NCI-H1048 (cell line): ENCODE measurements at places on chromosomes 12 and 14.

- no peak for DNase-seq
These were observed 445 bp downstream of the CERS5 start for GRCh38 chr12:50166799-50167048.

- no peak for DNase-seq
These were observed 278.7 kb upstream of the PRICKLE1 start for GRCh38 chr12:42868291-42868690.

DNA sequence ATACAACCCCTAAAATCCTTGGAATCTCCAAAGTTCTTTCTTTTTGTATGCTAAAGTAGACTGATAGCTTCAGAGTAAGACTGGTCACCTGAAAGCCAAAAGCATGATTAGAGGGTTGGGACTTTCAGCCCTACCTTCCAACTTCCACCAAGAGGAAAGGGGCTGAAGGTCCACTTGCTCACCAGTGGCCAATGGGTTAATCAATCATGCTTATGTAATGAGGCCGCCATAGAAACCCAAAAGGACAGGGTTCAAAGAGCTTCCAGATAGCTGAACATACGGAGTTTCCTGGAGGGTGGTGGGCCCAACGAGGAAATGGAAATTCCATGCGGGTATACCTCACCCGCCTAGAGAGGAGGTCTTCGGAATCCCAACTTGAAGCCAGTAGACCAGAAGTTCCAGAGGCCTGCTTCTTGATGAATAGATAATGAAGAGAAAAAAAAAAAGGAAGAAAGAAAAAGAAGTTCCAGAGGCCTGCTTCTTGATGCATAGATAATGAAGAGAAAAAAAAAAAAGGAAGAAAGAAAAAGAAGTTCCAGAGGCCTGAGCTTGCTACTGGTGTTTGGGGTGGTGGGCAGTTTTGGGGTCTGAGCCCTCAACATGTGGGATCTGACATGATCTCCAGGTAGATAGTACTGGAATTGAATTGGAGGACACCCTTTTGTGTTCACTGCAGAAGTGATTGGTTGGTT is 11.2 kb upstream of the BTG1 start:
- no peak for DNase-seq

GRCh38 chr12:53234271-53234914 is 2.4 kb upstream of the RARG start:
- no peak for DNase-seq

DNA sequence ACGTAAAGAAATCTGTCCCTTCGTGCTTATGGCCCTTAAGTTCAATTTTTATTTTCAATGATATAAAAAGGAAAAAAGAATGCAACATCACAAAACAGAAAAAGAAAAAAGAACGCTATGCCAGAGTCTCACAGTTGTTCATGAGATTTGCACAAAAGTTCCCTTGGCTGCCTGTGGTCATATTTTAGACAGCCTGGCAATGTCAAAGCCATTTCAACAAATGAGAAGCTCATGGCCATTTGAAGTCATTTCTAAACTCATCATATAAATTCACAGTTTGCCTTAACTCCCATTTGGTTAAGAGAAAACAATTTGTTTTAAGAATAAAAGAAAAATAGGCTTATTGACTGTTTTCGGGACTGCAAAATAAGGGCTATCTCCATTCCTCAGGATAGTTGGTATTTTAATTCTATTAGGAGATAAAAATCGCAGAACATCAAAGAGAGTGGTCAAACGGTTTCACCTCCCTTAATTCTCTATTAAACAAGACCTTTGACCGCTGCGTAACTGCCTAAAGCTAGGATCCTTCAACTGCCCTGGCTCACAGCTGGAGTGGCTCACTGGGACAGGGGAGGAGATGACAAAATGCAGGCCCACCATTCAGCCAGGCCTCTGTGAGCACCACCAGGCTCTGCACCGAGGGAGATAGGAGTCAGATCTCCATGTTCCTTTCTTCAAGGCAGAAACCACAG is 119.2 kb upstream of the DAAM1 start:
- DNase-seq = no peak

DNA sequence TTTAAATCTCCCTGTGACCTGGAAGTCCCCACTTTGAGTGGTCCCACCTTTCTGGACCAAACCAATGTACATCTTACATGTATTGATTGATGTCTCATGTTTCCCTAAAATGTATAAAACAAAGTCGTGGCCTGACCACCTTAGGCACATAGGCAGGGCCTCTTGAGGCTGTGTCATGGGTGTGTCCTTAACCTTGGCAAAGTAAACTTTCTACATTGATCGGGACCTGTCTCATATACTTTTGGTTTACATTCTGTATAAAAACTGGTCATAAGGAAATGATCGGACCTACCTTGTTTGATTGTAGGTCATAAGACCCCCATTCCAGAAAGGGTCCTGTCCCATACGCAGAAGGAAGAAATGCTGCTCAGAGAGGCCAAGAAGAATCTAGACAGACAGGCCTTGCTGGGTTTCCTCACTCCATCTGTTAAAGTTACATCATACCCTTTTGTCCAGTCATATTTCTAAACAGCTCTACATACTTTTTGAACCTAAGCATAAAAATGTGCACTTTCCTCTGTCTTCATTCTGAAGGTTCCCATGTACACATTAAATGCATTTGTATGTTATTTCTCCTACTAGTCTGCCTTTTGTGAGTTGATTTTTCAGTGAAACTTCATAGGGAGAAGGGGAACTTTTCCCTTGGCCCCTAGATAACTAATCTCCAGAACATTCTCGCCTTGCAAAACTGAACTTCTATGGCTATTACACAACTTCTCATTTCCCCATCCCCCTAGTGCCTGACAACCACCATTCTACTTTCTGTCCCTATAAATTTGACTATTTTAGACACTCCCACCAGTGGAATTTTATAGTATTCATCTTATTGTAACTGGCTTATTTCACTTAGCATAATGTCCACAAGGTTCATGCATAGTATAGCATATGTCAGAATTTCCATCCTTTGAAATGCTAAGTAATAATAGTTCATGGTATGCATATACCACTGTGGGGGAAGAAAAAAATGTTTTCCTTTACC is 30.2 kb upstream of the CPM start:
- DNase-seq = no peak

- DNase-seq = no peak
These were observed 584 bp downstream of the VRK1 start for GRCh38 chr14:96797582-96798349.

GRCh38 chr14:76280221-76280620 is 95.7 kb upstream of the ESRRB start:
- DNase-seq = no peak

DNA sequence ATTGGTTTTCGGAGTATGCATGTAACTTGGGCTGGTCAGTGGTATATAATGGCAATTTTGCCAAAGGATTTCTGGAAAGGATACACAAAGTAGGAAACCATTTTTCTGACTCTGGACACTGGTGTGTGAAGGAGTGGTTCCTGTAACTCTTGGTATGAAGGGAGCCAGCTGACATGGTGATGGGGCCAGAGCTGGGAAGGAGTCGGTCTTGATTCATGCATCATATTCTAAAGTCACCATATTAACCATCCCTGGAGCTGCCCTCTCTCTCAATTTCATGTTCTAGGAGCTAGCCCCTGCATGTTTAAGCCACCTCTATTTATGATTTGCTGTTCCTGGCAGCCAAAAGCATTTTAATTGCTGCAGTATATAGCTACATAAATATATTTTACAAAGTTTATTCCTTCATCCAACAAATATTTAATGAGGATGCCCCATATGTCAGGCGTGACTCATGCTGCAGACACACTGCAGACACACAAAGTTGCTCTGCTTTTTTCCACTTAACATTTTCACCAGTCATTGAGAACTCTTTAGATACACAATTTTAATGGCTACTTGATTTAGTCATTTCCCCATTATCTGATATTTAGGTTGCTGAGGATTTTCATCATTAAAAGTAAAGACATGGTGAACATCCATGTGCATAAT is 78.7 kb upstream of the PSMC1 start:
- DNase-seq = no peak

- DNase-seq = no peak
These were observed 92.8 kb upstream of the BBS10 start for GRCh38 chr12:76441016-76441415.

GRCh38 chr12:1848146-1848545 is 27.8 kb downstream of the LRTM2 start:
- no peak for DNase-seq

DNA sequence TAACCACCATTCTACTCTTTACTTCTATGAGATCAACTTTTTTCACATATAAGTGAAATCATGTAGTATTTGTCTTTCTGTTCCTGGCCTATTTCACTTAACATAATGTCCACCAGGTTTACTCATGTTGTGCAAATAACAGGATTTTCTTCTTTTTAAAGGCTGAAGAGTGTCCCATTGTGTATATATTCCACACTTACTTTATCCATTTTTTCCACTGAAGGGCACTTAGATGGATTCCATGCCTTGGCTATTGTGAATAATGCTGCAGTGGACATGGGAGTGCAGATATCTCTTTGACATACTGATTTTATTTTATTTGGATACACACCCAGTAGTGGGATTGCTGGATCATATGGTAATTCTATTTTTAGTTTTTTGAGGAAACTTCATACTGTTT is 181.1 kb upstream of the HMGA2 start:
- no peak for DNase-seq

- DNase-seq = no peak
These were observed 10.5 kb downstream of the XRCC3 start for GRCh38 chr14:103704708-103705107.

DNA sequence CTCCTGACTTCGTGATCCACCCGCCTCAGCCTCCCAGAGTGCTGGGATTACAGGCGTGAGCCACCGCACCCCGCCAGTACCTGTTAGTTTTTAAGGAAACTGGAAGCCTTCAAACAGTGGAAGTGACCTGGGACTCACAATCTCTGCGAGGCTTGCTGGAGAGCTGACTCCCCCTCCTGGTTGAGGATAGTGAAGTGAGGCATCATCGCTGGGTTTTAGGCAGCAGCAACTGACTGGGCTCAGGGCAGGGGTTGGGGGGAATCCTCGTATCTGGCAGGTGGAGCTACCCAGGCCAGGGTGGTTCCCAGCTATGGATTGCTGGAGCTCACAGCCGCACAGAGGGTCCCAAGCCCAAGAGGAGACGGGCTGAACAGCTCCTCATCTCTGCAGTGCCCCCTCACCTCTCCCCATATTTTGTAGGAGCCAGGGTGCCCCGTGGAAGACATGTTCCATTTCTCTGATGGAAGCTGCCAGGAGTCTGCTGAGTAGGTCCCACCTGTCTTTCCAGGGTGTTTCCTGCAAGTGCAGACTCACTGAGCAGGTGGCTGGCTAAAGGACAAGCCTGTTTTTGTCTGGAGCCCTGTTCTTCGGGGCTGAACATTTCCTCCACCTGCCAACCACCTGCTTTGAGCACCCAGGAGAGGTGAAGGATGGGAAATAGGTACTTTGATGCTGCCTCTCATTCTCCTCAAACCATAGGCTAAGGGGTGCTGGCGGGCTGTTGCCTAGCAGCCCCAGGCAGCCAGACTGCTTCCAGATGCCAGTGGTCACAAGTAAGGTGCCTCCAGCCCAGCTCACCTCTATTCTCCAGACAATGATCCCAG is 3.1 kb downstream of the AVIL start:
- DNase-seq = no peak

- DNase-seq = no peak
These were observed 515.7 kb upstream of the ATXN7L3B start for GRCh38 chr12:74021937-74022336.

DNA sequence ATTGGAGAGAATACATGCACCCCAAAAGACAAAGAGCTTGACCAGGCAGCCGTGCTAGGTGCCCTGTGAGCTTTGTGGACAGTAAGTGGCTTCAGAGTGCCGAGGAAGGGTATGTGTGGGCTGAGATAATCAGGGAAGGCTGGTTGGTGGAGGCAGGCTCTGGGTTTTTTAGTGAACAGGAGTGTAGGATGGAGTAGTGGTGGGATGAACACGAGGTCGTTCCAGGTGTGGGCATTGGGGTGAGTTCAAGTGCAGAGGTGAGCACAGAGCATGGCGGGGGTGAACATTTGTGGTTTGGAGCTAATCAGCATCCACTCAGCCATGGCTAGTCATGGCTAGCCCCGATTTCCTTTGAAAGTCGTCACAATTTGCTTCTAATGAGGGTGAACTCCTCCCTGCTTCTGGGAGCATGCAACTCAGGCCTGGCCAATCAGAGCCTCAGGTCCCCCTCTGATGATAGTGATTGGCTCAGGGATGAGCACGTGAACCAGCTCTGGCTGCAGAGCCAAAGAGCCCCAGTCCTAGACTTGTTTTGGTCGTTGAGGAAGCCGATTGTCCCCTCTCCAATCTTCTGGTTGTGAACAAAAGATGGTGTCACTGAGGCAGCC is 40.7 kb upstream of the TCL1B start:
- DNase-seq = no peak

DNA sequence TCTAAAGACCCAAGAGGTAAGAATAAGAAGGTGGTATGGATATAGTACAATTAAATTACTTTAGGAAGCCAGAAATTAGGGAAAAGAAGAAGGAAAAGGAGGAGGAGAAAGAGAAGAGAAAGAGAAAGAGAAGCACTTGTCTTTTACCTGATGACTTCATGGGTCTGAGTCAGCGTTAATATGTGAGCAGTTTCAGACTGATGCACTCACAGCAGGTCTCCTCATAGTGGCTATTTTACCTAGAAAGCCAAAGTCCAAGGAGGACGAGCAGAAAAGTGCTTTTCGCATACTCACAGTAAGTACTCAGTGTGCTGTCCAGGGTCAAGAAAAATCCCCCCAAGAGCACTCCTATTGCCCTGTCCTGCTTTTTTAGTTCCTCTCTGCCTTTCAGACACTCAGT is 222.1 kb downstream of the C12orf42 start:
- no peak for DNase-seq

DNA sequence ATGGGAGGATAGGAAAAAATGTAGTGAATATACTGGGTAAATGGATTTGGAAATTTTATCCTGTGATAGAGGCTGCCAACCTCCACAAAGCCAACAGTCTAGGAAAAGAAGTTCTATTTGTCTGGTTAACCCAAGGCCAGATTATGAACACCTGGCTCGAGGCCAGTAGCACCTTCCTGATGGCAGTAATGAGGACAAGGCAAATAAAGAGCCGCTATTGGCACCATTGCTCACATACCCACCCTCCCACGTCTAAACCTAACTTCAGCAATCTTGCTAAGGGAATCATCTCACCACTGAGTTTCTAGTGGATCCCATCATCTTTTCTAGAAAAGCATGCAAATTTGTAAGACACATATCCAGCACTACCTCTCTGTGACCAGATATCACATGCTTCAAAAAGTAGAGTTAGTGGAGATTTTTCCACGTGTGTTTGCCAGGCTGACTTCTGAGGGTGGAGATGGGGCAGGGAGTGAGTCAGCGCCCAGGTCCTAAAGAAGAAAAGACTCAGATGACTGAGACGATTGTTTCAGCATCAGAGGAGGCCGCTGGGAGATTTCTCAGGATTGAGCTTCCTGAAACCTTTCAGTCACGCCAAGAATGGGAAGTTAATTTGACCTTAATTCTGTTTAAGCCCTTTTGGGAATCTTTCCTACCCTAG is 362.9 kb downstream of the EMP1 start:
- no peak for DNase-seq

DNA sequence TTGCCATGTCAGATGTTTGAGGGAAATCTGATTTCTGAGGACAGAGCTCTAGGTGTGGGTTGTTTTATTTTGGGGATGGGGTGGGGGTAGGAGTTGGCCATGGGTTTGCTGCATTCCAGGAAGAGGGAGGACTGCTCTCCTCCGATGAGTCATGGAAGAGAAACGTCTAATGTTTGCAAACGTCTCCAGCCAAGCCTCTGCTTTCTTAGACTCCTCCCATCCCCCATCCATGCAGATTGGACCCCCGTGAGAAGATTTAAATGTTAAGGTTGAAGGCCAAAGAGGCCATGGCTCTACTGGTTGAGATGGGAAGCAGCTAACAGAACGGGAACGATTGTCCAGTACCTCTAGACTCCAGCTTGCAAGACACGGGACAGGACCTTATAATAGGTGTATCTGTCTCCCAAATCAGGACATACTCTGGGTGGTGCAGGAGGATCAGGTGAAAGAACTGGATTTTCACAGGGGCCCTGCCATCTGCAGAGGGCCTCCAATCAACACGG is 11.4 kb upstream of the ATP2A2 start:
- DNase-seq = no peak
